ENCODE measurements at places on chromosomes 6 and 20. TPM values are rescaled to one million over a fixed set of nuclear protein-coding genes. Genes with fewer than 3 reads are reported as not detected.

DNA sequence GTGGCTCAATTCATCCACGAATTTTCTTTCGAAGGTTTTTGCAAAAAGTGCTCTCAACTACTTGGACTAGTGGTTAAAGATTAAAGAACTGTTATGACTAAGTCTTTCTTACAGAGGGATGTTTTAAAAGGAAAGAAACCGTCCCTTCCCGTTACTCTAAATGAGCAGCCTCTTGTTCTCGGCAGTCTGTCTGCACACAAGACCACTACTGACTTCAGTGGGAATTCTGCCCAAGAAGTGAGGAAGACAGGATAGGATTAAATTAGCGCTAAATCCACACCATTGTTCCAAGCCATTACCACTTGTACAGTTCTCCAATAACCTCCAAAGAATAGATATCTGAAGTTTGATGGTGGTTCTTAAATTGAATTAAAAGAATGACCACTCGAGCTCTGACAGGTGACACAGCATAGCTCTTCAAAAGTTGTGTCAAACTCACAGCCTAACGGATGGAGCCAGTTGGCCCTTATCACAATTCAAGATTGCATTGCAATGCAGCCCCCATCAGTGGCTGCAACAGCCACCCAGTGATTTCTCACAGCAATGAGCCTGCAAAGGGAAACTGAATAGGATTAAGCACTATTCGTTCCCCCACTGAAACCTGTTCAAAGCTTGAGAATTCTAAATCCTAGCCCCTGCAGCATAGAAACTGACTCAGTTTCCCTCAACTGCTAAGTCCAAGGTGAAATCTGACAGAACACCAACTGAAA lies 1.8 kb downstream of the EPB41L2 start:
- peak; percentile 52 for DNase-seq
- H3K4me1 ChIP-seq, result peaks cover 69% of the 10 kb centered on the region
- peak overlapping the region; percentile 69 for H3K27ac ChIP-seq
- no peaks in the 10 kb centered on the region for H3K27me3 ChIP-seq

GRCh38 chr6:7671581-7671980 lies 54.3 kb upstream of the BMP6 start:
- H3K27ac ChIP-seq, result no peak overlapping the region
- no peaks in the 10 kb centered on the region for H3K36me3 ChIP-seq
- DNase-seq, result no peak

DNA sequence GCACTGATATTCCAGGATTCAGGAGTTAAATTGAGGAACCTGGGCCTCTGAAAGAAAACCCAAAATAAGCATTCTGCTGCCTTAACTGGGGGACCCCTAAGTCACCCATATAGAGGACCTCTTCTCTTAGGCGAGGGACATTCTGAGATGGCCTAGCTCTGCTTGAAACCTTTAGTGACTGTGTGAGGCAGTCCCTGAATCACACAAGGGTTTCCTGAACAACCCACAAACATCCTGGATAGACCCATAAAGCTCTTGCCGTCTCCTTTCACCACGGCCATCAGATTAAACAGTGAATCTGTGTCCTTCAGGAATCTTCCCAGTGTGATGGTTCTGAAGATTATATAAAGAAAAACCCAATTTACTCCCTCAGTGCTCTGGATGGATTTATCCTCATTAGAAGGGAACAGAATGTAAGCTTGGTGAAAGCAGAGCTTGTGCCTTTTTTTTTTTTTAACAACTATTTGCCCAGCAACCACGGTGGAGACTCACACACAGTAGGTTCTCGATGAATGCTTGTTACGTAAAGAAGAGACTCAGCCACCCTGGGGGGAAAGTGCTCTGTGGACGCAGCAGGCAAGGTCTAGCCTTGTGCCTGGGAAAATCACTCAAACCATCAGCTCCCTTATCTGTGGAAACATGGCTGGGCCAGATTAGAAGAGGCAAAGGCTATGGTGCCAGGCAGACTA lies 39.1 kb upstream of the SIRPG start:
- no peak overlapping the region for H3K4me3 ChIP-seq
- H3K36me3 ChIP-seq, result no peaks in the 10 kb centered on the region
- DNase-seq, result no peak
- H3K27ac ChIP-seq, result no peak overlapping the region
- H3K27me3 ChIP-seq, result no peaks in the 10 kb centered on the region

- H3K4me1 ChIP-seq, result no peaks in the 10 kb centered on the region
- no peak overlapping the region for H3K27ac ChIP-seq
- no peak overlapping the region for H3K4me3 ChIP-seq
- peaks cover 74% of the 10 kb centered on the region for H3K27me3 ChIP-seq
Observed at GRCh38 chr20:61913423-61914225, 152.1 kb downstream of the TAF4 start.

DNA sequence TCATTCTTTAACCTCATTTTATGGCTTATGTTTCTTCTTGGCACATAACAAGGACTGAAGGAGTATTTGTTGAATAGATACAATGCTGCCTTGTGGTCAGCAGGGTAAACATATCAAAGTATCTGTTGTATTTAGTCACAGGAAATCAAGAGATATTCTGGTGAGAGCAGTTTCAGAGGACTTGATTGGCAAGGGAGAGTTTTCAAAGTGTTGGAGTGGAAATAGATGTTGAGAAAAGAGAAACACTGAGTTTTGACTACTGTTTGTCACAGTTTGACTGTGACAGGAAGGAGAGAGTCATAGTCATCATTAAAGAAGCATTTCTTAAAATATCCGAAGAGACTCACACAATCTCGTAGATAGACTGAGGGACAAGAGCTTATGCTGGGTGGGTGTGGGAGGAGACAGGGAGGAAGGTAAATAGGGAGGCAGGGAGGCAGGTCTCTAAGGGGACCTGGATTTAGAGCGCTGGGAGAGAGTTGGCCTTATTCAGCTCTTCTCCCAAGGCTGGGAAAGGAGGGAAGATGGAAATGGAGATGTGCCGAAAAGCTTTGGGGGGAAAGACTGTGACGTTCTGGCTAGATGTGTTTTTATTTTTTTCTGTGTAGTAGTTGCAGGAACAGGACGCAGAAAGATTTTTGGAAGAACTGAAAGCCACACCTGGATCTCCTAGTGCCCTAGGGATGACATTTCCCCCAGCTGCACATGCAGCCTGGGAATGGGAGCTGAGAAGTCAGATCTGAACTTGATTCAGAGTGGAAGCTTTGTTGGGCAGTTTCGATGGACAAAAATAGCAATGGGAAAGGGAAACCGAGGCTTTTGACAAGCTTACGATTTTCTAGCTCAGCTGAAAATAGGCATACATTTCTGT lies 65.0 kb upstream of the IFNGR1 start:
- H3K27me3 ChIP-seq, result no peaks in the 10 kb centered on the region
- H3K36me3 ChIP-seq, result no peaks in the 10 kb centered on the region
- DNase-seq, result peak; percentile 16
- H3K27ac ChIP-seq, result no peak overlapping the region
- no peak overlapping the region for H3K4me3 ChIP-seq
- peaks cover 8% of the 10 kb centered on the region for H3K4me1 ChIP-seq

- no peaks in the 10 kb centered on the region for H3K27me3 ChIP-seq
- H3K4me1 ChIP-seq, result no peaks in the 10 kb centered on the region
- no peak for DNase-seq
- H3K36me3 ChIP-seq, result no peaks in the 10 kb centered on the region
- no peak overlapping the region for H3K4me3 ChIP-seq
Observed at GRCh38 chr20:19019734-19020364, 192.6 kb upstream of the SLC24A3 start.

THBS2 gene
- 0.08 TPM for total RNA-seq

GRCh38 chr6:21750575-21750974 lies 157.0 kb downstream of the SOX4 start:
- no peak overlapping the region for H3K27ac ChIP-seq
- DNase-seq, result no peak
- H3K4me3 ChIP-seq, result no peak overlapping the region
- no peaks in the 10 kb centered on the region for H3K27me3 ChIP-seq
- no peaks in the 10 kb centered on the region for H3K36me3 ChIP-seq

GRCh38 chr6:52016915-52017748 lies 70.3 kb downstream of the PKHD1 start:
- H3K4me1 ChIP-seq, result peaks cover 21% of the 10 kb centered on the region
- H3K27ac ChIP-seq, result no peak overlapping the region
- no peak for DNase-seq
- H3K4me3 ChIP-seq, result no peak overlapping the region

NKAIN2 gene
- total RNA-seq, result not detected

ASIP gene
- not detected for total RNA-seq

GRCh38 chr6:34528996-34529664 lies 27.0 kb downstream of the SPDEF start:
- no peak for DNase-seq
- no peak overlapping the region for H3K27ac ChIP-seq
- no peaks in the 10 kb centered on the region for H3K36me3 ChIP-seq
- H3K27me3 ChIP-seq, result peaks cover 18% of the 10 kb centered on the region
- H3K4me3 ChIP-seq, result no peak overlapping the region

GRCh38 chr6:110410511-110410910 lies 4.9 kb downstream of the DDO start:
- peaks cover 15% of the 10 kb centered on the region for H3K4me1 ChIP-seq
- no peak for DNase-seq
- H3K4me3 ChIP-seq, result no peak overlapping the region
- no peaks in the 10 kb centered on the region for H3K27me3 ChIP-seq

DNA sequence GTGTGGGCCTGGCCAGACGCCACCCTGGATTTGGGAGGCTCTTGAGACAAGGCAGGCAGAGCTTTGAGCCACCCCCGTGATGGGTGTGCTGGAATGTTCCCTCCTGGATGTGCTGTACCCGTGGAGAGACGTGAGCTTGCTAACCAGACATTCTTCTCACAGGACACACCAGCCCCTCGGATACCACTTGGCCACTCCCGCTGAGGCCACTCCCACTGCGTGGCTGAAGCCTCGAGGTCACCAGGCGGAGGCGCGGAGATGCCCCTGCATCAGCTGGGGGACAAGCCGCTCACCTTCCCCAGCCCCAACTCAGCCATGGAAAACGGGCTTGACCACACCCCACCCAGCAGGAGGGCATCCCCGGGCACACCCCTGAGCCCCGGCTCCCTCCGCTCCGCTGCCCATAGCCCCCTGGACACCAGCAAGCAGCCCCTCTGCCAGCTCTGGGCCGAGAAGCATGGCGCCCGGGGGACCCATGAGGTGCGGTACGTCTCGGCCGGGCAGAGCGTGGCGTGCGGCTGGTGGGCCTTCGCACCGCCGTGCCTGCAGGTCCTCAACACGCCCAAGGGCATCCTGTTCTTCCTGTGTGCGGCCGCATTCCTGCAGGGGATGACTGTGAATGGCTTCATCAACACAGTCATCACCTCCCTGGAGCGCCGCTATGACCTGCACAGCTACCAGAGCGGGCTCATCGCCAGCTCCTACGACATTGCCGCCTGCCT lies 14.1 kb downstream of the SLCO4A1 start:
- peaks cover 22% of the 10 kb centered on the region for H3K4me1 ChIP-seq
- H3K27ac ChIP-seq, result no peak overlapping the region
- peaks cover 61% of the 10 kb centered on the region for H3K36me3 ChIP-seq
- H3K4me3 ChIP-seq, result no peak overlapping the region

AIF1 gene
- not detected for total RNA-seq

SPAG4 gene
- total RNA-seq, result 2.5 TPM

GRCh38 chr6:116895935-116896334 lies 18.9 kb downstream of the RFX6 start:
- H3K27me3 ChIP-seq, result no peaks in the 10 kb centered on the region
- H3K4me1 ChIP-seq, result no peaks in the 10 kb centered on the region
- no peak overlapping the region for H3K4me3 ChIP-seq
- no peak overlapping the region for H3K27ac ChIP-seq
- H3K36me3 ChIP-seq, result no peaks in the 10 kb centered on the region
- DNase-seq, result no peak

RHAG gene
- not detected for total RNA-seq

DNA sequence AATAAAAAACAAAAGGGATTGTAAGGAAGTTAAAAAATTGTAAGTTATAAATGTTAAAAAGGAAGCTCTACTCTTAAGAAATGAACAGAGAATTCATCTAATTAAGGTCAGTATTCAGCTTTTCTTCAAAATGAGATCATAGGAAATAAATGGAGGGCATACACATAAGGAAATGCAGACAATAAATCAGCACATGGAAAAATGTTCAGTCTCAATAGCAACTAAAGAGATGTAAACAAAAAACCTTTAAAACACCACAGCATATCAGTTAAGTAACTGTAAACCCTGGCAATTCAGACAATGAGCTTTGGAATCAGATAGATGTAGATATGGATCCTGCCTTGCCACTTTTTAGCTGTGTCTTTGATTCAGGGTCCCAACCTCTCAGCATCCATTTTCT lies 24.0 kb upstream of the CLIC5 start:
- H3K27me3 ChIP-seq, result no peaks in the 10 kb centered on the region
- no peaks in the 10 kb centered on the region for H3K36me3 ChIP-seq
- H3K4me1 ChIP-seq, result no peaks in the 10 kb centered on the region
- no peak overlapping the region for H3K4me3 ChIP-seq
- DNase-seq, result no peak

GPX6 gene
- not detected for total RNA-seq

DNA sequence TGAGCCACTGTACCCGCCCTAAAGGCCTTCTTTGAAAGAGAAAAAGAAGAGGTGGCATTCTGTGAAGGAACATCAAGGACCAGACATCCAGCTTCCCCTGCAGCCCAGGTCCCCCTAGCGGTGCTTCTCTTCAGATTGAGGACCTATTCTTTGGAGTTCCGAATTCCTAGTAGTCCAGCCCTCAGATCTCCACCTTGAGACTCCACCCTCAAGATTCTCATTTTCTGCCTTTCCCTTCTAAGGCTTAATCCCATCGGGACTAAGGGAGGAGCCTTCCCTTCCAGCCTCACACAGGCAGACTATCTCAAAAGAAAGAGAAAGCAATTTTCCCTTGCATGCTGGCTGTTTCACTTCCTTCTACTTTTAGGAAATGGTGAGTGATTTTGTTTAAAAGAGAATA lies 32.5 kb downstream of the MUC22 start:
- DNase-seq, result peak; percentile 56
- no peak overlapping the region for H3K27ac ChIP-seq
- H3K4me3 ChIP-seq, result no peak overlapping the region
- H3K36me3 ChIP-seq, result no peaks in the 10 kb centered on the region

- no peaks in the 10 kb centered on the region for H3K36me3 ChIP-seq
- DNase-seq, result no peak
- no peak overlapping the region for H3K27ac ChIP-seq
- H3K4me3 ChIP-seq, result no peak overlapping the region
- H3K27me3 ChIP-seq, result no peaks in the 10 kb centered on the region
Observed at GRCh38 chr6:137827411-137827940, 39.6 kb upstream of the TNFAIP3 start.

- no peaks in the 10 kb centered on the region for H3K27me3 ChIP-seq
- H3K27ac ChIP-seq, result no peak overlapping the region
- no peaks in the 10 kb centered on the region for H3K4me1 ChIP-seq
- no peak for DNase-seq
- no peaks in the 10 kb centered on the region for H3K36me3 ChIP-seq
- no peak overlapping the region for H3K4me3 ChIP-seq
Observed at GRCh38 chr6:140203661-140204147, 829.3 kb upstream of the CITED2 start.

GRCh38 chr6:5302220-5302946 lies 41.1 kb downstream of the FARS2 start:
- no peaks in the 10 kb centered on the region for H3K36me3 ChIP-seq
- H3K4me3 ChIP-seq, result no peak overlapping the region
- no peaks in the 10 kb centered on the region for H3K27me3 ChIP-seq
